Stimulated activated CD4-positive, alpha-beta T cell treated with anti-CD3 and anti-CD28 coated beads, Interleukin-4, amount 100 ng/mL, for 4 hours (primary cell): ENCODE measurements at places on chromosomes 1 and 21.

DNA sequence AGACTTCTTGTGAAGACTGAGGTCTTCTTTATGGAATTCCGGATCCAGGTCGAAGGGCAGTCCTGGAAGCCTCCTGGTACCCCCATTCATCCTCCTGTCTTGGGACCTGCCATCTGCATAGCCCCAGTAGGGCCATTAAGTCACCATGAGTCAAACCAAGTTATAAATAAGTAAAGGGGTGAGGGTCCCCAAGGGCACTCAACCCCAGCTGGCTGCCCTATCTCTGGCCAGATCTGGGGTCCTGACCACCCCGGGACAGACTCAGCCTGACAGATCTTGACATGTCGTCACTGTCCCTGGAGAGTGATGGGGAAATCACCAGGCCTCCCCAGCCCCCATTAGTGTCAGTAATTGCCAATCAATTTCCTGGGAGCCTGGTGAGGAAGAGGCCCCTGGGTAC lies 108.7 kb downstream of the EPHB2 start:
- no peak for DNase-seq

GRCh38 chr1:92934395-92935378 lies 26.6 kb downstream of the DIPK1A start:
- DNase-seq: no peak

- no peak for DNase-seq
Observed at GRCh38 chr1:30029677-30030076, 693.7 kb downstream of the MATN1 start.

GRCh38 chr1:225700164-225700821 lies 47.4 kb upstream of the ENAH start:
- DNase-seq: no peak
